Stomach (tissue), 19 donors: ENCODE measurements at places on chromosomes 2 and 18. TPM values are rescaled to one million over a fixed set of nuclear protein-coding genes. Genes with fewer than 3 reads are reported as not detected.

GRCh38 chr2:12110481-12110880, 364.0 kb downstream of the LPIN1 start:
- DNase-seq: no peak

DNA sequence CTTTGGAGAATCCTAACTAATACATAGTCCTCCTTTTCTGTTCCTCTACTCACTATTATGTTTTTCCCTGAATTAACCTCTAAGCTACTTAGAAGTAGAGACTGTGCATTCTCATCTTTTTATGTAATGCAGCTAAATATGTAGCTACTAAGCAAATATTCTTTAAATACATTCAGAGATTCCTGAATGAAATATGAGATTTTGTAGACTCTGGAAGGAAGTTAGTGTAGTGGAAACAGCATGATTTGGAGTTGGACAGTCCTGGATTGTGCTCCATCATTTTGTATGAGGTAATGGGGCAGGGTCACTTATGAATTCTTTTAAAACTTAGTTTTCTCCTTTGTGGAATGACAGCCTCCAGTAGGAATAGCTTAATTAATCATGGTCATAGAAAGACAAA, 24.7 kb upstream of the NT5C1B start:
- DNase-seq: peak; percentile 63

- DNase-seq: no peak
These were observed 268.1 kb downstream of the PTGR3 start for GRCh38 chr18:74940856-74941255.

Gene ZNF385B
- total RNA-seq: 41.4 TPM

Gene CUL3
- total RNA-seq: 6.1 TPM

Gene ASXL3
- total RNA-seq: 7.2 TPM

DNA sequence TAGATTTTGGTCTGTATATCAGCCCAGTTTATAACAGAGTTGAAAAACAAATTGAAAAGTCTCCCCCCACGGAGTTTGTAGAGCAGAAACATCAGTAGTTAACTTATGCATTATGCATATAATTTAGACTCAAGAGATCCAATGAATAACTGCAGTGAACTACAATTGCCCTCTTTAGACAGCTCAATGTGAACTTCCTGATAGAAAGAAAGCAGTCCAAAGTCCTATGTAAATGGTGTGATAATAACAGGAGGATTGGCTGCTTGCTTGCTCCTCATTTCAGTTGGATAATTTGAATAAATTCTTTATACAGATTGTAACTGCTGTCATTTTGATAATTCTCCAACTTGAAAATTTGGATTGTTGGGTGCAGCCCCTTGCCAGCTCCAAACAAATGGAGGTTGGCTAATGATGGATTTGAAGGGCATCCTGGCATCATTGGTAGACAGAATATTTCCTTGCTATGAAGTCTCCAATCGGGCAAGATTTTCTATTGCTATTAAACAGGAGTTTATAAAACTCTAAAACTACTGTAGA, 297.1 kb downstream of the ASXL3 start:
- DNase-seq: peak; percentile 13

- DNase-seq: peak; percentile 78
These were observed 413 bp downstream of the ALKAL2 start for GRCh38 chr2:287471-287885.

DNA sequence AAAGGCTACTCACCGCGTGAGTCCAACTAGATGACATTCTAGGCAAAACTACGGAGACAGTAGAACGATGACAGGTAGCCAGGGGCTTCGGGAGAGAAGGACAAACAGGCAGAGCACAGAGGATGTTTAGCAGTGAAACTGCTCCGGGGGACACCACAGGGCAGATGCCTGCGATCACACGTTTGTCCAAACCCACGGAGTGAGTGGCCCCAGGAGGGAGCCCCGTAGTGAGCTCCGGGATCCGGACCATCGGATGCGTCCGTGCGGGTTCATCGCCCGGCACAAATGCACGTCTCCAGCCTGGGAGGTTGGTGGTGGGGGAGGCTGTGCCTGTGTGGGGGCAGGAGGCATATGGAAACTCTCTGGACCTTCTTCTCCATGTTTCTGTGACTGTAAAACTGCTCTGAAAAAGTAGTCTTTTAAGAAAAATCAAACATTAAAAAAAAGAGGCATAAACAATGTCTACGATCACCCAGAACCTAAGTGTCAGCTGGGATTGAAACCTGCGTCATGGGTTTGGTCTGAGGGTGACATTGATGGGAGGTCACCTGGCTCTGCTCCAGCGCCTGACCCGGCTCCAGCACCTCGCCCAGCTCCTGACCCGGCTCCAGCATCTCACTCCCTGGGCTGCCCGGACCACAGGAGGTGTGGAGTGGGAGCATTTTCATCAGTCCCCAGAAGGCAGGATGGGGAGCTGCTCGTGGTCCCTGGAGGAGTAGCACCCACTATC, 83.0 kb upstream of the CTDP1 start:
- DNase-seq: no peak

DNA sequence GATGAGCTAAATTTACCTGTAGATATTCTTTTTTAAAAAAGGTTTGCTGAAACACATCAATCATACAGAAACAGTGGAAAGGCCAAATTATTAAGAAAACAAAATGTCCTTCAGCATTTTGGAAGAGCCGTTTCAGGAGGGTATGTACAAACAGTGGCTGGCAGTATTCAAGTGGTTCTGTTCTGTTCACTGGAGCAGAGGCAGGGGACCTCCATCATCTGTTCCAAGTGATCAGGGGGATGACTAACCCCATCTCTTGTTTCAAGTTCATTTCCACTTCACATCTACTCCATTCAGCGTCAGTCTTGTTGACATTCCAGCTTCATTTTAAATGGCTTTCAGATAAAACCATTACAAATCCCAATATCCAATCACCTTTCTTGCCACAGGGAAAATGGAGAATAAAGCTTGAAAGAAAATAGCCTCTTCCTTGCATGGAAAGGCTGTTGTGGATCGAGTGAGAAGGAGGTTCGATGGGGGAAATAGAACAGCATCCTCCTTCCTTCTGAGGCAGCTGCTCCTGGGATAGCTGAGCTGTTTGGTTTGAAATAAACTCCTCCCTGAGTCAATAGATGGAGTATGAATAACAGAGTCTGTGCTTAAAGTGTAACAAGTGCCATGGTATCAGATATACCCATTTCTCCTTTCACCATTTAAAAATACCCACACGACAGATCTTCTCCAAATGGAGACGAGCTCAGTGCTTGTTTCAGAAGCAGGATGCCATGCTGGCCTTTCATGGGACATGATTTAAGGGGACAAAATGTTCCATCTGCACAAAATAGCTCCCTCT, 63.7 kb upstream of the OTOF start:
- no peak for DNase-seq

GRCh38 chr2:57893786-57894185, 152.8 kb upstream of the VRK2 start:
- no peak for DNase-seq

Gene LOXHD1
- total RNA-seq: not detected

Gene CTIF
- total RNA-seq: 105 TPM

Gene FAM110C
- 16.8 TPM for total RNA-seq

GRCh38 chr2:173030561-173031490, 44.8 kb upstream of the MAP3K20 start:
- no peak for DNase-seq

Gene PAIP2B
- 5.2 TPM for total RNA-seq

Gene TTC27
- total RNA-seq: 5.8 TPM

Gene STAT4
- total RNA-seq: 9.3 TPM

- no peak for DNase-seq
These were observed 68.1 kb downstream of the C1D start for GRCh38 chr2:67994716-67995115.

- no peak for DNase-seq
These were observed 30.0 kb downstream of the MRPL35 start for GRCh38 chr2:86229221-86229620.

- no peak for DNase-seq
These were observed 110.0 kb upstream of the GCFC2 start for GRCh38 chr2:75820693-75821092.

GRCh38 chr2:42747422-42747821, 16.5 kb downstream of the OXER1 start:
- no peak for DNase-seq

DNA sequence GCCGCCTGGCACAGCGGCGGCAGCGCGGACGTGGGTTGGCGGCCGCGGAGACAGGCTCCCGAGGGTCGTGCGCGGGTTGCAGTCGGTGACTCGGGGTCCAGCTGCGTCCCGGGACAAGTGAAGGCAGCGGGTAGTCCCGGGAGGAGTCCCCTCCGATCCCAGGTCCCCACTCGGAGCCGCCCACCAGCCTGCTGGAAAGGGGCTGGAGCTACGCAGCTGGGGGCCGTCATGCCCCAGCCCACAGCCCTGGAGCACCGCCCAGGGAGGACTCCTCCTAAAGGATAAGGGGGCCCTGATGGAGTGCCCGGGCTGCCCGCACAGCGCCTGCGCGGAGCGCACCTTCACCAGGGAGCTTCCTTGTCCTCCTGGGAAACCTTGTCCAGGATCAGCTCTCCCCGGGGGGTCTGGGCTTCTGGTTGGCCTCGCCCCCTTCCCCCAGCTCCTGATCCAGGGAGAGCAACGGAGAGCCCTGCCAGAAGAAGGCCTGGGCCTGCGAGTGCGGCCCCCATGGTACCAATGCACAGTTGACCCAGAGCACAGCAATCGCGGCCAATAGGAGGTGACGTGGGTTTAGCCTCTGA, 25.9 kb upstream of the ALPP start:
- DNase-seq: no peak

Gene MRO
- 2.0 TPM for total RNA-seq

DNA sequence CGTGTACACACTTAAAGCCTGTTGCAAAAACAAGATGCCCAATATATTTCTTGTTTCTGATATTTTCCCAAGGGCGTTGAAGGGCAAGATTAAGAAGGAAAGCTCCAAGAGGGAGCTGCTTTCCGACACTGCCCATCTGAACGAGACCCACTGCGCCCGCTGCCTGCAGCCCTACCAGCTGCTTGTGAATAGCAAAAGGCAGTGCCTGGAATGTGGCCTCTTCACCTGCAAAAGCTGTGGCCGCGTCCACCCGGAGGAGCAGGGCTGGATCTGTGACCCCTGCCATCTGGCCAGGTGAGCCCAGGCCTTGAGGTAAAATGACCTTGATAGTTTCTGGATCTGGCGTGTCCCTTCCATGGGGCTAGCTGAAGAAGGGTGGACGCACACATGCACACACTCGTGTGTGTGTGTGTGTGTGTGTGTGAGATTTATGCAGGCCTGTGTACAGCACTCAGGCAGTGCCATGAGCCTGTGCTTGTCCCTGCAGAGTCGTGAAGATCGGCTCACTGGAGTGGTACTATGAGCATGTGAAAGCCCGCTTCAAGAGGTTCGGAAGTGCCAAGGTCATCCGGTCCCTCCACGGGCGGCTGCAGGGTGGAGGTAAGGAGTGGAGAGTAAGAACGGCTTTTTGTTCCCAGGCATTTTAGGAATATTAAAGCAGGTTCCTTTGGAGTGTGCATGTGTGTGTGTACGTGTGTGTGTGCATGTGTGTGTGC, 23.6 kb downstream of the MLPH start:
- DNase-seq: no peak

Gene SOWAHC
- total RNA-seq: 5.3 TPM

Gene ALPI
- total RNA-seq: 1.4 TPM

GRCh38 chr2:26914659-26915310, 55.7 kb upstream of the MAPRE3 start:
- DNase-seq: no peak

DNA sequence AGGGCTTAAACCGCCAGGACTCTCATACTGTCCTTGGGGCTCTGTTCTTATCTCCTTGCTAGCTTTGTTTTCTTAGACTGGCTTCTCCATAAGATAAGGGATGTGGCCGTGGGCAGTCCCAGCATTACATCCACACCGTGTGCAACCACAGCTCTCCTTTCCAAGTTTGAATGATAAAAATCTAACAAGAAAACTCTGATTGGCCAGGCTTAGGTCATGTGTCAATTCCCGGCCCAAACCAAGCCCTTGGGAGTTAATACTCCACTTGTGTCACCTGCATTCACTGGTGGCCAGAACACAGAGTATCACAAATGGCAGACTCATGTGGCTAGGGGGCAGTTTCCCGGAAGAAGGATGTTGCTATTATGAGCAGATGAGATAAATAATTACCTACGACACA, 43.2 kb upstream of the KDM3A start:
- no peak for DNase-seq

Gene KANSL1L
- 54.5 TPM for total RNA-seq

Gene PCARE
- not detected for total RNA-seq

DNA sequence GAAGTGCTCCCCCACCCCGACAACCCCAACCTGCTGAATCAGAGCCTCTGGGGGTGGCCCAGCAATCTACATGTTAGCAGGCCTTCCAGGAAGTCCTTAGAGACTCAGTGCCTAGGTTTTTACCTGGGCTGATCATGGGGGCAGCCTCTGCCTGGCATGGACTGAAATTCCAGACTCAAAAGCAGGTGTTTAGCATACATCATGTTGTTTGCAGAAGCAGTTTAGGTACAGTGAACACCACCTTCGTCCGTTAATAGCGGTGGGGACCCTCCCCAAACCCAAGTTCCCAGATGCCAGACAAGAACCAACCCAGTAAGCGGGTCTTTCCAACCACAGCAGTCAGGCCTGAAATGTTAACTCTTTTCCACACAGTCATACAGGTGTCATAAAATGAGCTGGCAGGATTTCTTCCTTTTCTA, 26.4 kb upstream of the GALR1 start:
- DNase-seq: no peak

Gene CRACDL
- 205 TPM for total RNA-seq

Gene TCF7L1
- total RNA-seq: 0.45 TPM

Gene TMEM198
- total RNA-seq: 7.5 TPM

Gene DLGAP1
- 7.0 TPM for total RNA-seq

GRCh38 chr2:160394153-160394552, 99.5 kb downstream of the RBMS1 start:
- DNase-seq: peak; percentile 28

DNA sequence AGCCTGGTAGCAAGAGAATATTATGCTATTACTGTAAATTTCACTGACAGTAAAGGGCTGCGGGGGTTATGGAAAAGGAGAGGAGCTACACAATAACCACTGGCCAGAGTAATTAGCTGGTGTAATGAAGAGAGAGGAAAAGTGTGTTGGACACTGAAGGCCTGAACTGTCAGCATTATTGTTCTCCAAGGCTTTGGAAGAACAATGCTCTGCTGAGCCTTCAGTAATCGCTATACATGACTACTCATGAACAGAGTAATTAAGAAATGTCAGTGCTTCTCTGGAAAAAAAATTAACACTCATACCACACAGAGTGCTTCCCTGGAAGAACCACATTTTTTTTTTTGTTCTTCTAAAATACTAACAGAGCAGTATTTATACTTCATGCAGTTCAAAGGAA, 931.3 kb downstream of the CPS1 start:
- no peak for DNase-seq

Gene DPP4
- total RNA-seq: 7.6 TPM

DNA sequence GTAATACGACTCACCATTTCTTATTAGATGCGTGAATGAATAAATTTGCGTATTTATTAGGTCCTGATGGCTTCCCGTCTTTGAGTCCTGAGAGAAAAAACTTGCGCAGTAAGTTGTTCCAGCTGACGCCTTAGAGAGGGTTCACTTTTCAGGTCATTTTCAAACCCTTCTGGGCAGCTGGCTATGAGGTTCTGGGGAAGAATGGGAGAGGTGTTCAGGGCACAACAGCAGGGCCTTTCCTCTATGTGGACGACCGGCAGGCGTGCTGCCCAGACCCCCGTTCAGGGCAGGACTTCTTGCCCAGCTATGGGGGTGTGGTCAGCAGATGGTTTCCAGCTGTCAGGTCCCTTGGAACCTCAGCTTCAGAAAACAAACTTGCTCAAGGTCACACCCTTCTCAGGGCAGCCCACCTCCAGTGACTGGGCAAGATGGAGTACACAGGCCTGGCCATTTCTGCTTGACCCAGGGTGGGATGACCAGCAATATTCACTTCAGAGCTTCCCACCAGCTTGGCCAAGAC, 61.1 kb upstream of the TNP1 start:
- DNase-seq: no peak
